ENCODE measurements at places on chromosomes 5 and 9.

- DNase-seq: no peak
Measured at GRCh38 chr5:173394701-173395100, 66.5 kb upstream of the STC2 start.

- DNase-seq: no peak
Measured at GRCh38 chr9:98673681-98674080, 35.1 kb downstream of the GABBR2 start.

- peak; percentile 50 for DNase-seq
Measured at GRCh38 chr9:112074250-112075008, 100.7 kb downstream of the SUSD1 start.

- DNase-seq: no peak
Measured at GRCh38 chr5:19855453-19855852, 132.5 kb downstream of the CDH18 start.

DNA sequence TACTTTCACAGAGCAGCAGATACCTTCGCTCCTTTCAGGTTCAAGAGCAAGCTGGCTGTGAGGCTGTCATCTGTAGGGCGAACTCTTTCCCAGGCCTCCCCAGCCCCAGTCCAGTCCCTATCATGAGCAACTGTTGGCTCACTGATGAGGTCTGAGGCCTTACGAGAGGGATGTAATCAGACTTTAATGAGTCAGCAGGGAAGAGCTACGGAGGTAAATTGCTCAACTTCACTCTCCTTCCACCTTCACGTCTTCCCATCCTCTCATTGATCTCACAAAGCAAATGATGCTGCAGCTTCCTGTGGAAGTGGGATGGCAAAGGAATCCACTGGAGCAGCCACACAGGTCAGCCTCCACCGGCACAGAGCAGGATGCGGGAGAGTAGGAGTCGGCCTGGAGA, 130.7 kb upstream of the TBCA start:
- DNase-seq: no peak

DNA sequence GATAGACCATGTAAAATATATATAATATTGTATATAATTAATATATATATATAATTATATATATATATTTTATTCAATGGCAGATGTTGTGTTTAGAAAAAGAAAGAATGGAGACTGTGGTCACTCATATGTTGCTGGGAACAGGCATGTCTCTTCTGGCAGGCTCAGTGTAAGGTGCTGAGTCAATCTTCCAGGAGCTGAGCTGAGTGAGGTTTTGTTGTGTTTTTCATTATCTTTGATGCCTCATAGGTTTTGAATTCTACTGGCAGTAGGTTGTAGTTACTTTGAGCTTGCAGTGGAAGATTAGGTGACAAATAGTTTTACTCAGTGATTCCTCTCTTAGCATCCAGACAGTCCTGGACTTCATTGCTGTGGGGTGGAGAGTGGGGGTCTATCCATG, 561.3 kb downstream of the IRX1 start:
- no peak for DNase-seq

DNA sequence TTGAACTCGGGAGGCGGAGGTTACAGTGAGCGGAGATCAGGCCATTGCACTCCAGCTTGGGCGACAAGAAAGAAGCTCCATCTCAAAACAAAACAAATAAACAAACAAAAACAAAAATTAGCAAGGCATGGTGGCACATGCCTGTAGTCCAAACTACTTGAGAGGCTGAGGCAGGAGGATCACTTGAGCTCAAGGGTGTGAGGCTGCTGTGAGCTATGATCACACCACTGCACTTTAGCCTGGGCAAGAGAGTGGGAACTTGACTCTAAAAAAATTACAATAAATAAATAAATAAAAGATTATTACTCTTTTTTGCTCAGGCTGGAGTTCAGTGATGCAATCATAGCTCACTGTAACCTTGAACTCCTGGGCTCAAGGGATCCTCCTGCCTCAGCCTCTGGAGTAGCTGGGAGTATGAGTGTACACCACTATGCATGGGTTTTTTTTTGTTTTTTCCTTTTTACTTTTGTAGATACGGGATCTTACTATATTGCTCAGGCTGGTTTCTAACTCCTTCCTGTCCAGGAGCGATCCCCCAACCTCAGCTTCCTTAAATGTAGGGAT, 9.0 kb upstream of the DCP2 start:
- DNase-seq: no peak

GRCh38 chr5:156913719-156914370, 49.2 kb downstream of the TIMD4 start:
- no peak for DNase-seq

- no peak for DNase-seq
Measured at GRCh38 chr9:994005-994404, 17.6 kb downstream of the DMRT3 start.

DNA sequence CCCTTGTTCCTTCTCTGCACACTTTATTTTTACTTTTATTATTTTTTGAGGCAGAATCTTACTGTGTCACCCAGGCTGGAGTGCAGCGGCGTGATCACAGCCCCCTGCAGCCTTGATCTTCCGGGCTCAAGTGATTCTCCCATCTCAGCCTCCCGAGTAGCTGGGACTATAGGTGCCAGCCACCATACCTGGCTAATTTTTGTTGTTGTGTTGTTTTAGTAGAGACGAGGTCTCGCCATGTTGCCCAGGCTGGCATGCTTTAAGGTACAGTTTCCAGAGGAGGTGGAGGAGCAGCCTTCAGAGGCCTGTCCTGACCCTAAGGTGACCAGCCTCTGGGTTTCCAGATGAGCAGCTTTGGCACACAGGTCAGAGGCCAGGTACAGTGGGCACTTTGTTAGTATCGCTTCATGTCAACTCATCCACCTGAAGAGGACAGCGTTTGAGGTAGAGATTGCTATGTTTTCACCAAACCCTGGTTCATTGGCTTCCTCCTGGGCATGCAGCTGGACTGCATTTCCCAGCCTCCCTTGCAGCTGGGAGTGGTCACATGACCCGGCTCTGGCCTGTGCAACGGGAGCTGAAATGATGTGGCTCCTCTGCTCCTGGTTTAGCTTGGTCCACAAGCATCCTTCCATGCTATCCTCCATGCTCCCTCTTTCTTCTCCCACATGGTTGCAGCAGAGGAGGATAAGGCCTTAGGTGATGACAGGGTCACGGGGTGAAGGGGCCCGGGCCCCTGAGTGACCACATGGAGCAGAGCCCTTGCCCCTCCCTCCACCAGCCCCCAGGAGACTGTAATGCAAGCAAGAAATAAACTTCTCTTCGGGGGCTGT, 139.3 kb upstream of the IER5L start:
- DNase-seq: no peak

GRCh38 chr9:120532891-120533290, 47.1 kb downstream of the CDK5RAP2 start:
- DNase-seq: no peak

- no peak for DNase-seq
Measured at GRCh38 chr9:136137321-136138265, 18.9 kb upstream of the TMEM250 start.

DNA sequence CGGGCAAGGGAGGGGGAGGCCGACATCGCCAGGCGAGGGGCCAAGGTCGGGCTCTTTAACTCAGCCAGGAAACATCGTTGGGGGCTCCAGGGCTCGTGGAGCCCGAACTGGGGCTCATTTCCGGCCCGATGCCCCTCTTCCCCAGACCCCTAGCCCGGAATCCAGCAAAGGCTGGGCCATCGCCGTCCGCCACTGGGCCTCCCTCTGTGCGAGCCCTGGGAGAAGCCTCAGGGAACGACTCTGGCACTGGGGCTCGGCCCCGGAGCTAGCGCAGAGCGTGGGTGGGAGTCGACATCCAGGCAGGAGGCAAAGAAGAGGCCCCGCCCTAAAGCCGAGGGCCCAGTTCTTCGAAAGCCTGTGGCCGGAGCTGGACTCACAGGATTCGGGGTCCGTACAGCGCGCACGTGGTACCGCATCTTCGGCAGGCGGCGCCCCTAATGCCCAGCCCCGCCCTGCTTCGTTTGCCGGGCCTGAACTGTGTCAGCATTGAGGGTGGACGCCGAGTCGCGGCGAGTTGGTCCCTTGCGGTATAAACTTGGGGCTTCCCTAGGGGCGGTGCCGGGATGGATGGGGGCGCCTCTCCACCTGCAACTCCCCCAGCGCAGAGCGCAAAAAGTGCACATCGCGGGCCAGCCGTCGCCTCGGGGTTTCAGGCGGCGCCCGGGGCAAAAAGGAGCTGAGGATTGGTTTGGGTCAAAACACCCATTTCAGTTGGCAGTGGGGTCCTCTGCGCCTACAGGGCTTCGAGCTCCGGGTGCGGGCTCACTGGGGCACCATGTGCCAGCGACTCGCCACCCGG, 3.6 kb upstream of the PAX5 start:
- no peak for DNase-seq

GRCh38 chr9:70924380-70924779, 197.0 kb downstream of the TRPM3 start:
- no peak for DNase-seq

- DNase-seq: no peak
Measured at GRCh38 chr5:144548936-144549335, 378.3 kb downstream of the KCTD16 start.

DNA sequence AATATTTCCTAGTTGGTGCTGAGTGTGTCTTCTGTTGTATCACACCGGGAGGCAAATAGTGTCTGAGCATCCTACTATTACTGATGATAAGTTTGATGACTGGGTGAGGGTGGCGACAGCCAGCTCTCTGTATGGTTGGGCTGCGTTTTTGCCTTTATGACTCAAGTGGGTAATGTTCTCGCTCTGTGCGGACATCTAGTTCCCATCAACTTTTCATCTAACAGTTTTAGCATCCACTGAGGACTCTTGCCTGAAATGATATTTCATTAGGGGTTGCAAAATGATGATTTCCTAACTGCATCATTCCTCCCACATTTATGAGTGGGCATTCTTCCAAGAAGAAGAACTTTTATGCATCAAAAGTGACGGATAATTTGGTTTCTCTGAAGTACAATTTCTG, 26.5 kb downstream of the HMCN2 start:
- no peak for DNase-seq

DNA sequence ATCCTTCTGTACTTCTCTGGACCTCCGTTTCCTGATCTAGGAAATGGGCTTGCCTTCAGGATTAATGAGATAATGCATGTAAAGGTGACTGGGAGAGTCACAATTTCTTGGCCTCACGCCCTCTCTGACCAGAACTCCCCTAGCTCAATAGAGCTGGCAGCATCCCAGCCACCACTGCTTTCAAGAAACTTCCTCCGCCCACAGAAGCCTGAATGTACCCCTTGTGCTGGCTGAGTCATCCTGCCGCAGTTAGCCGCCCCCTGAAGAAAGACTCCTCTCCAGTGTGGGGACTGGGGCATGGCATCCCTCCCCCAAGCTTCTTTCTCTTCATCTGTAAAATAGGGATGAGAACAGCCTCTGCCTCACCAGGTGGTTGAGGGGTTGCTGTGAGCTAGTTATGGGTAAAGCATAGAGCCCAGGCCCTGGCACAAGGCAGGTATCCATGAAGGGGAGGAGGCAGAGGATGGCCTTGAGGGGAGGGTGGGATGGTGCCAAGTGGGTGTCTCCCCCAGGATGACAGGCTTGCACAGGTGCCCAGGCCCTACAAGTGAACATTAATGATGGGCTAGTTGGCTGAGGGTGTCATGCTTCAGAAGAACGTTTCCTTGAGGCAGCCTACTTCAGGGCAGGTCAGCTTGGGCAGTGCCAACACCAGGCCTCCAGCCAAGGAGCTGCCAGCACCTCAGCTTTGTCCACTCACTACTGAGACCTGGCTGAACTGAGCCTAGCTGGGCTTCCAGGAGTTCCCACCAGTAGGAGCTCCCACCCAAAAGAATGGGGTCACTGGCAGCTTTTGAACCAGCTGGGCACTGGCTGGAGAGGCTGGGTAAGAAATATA, 3.4 kb downstream of the PDLIM4 start:
- DNase-seq: peak; percentile 14

GRCh38 chr9:105711867-105712266, 17.5 kb downstream of the TMEM38B start:
- no peak for DNase-seq

DNA sequence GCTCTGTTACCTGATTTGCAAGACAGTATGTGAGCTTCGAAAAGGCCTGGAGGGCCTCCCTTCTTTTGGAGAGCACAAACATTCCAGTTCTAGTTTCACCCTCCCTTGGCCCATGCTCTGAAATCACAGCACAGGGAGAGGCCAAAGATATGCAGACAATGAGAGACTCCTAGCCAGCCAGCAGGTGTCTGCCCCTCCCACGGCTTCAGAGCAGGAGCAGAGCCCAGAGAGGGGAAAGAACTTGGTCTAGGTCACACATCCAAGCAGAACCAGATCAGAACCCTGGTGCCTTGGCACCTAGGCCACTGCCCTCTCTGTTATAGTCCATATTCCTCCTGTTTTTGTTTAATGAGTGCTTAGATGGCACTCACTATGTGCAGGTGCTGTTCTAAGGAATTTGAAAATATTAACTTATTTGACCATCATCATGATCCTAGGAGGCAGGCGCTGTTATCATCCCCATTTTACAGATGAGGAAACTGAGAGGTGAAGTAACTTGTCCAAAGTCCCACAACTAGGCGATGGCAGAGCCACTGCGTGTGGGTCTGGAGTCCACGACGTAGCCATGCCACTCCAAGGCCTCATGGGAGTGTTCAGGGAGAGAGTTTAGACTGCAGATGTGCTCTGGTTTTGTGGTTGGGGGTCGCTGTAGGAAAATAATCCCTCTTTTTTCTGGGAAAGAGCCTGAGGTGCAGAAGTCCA, 27.2 kb downstream of the TMOD1 start:
- no peak for DNase-seq

DNA sequence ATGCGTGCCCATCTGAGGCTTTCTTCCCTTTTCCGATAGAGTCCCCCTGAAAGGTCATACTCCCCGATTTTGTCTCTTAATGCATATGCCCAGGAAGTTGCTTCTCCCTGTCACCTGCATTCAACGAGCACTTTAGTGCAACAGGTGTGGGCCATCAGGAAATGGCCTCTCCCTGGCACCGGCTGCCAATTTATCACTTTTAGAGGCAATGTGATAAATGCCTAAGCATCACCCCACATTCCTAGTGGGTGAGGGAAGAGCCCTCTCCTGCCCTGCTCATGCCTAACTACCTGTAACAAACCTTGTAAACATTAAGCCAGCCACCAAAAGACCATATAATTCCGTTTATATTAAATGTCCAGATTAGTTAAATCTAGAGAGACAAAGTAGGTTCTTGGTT, 1.1 kb upstream of the SNAPC3 start:
- no peak for DNase-seq

- DNase-seq: no peak
Measured at GRCh38 chr5:93590493-93590892, 7.5 kb downstream of the NR2F1 start.

DNA sequence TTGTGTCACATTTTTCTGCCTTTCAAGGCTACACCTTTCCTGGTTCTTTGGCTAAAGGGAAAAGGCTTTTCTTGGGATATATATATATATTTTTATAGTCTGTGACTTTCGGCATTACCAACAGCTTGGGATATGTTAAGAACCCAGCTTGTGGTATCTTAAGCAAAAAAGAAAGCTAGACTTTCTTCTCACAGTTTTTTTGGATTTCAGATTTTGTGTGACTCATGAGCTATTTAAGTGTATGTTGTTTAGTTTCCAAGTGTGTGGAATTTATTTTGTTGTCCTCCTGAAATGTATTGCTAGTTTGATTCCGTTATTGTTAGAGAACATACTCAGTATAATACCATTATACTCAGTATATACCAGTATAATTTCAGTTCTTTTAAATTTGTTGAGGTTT, 64.8 kb downstream of the ERCC6L2 start:
- no peak for DNase-seq

- DNase-seq: no peak
Measured at GRCh38 chr9:37792122-37792521, 7.3 kb upstream of the EXOSC3 start.

All from activated naive CD8-positive, alpha-beta T cell treated with anti-CD3 and anti-CD28 coated beads, Interleukin-2, amount 50 U/mL, for 16 hours (primary cell).